ENCODE measurements at places on chromosomes 5 and 9.

DNA sequence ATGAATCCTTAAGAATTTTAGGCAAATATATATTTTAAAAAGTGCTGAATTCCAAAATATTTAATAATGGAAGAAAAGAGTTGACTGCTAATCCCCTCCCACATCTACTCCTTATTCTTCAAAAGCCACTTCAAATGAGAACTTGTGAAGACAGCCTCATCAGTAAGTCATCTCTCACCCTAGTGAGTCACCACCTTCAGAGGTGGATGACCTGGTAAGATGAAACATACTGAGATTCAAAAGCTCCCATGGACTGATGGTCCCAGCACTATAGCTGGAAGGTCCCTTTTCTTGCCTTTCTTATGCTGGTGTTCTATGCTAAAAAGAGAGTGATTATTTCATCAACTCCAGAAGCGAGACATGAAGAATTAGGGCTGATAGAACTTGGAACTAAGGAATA is 37.8 kb upstream of the SPDL1 start:
- no peak for DNase-seq

GRCh38 chr5:90855296-90856010 is 296.9 kb downstream of the ADGRV1 start:
- DNase-seq, result no peak

DNA sequence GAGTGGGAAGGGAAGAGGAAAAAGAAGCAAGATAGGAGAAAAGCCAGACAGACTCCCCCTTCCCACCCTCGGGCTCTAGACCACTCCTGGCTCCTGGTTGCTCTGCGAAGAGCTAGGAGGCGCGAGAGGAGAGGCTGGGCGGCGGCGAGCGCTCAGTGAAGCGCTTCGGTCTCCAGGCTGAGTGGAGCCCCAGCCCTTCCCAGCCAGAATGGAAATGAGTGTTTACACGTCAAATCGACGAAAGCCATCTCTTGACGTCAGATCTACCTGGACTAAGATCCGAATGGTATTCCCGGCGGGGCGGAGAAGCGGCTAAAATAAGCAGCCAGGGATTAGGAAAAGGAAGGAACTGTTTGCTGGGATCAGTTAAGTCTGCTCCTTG is at the start of gene PCSK1:
Gene PCSK1, minus strand, starts transcription at position 183 of the 382 bp plus-strand sequence. CDS start 206 bp downstream, outside the sequence.
- no peak for DNase-seq

DNA sequence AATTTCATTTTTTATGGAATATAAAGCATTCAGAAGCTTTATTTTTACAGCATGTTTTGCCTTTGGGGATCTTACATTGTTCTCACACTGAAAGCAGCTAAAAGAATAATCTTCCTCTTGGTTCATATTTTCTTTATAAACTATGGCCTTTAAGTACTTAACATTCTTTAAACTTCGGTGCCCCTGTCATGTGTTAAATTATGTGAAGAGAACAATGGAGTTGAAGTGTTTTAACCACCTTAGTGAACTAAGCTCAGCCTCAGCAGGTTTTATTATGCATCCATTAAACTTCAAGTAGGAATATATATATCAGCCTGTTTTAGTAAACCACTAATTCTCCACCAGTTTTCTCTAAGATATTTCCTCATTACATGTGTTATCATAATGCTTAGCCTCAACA is 371.4 kb upstream of the CDH18 start:
- DNase-seq, result no peak

DNA sequence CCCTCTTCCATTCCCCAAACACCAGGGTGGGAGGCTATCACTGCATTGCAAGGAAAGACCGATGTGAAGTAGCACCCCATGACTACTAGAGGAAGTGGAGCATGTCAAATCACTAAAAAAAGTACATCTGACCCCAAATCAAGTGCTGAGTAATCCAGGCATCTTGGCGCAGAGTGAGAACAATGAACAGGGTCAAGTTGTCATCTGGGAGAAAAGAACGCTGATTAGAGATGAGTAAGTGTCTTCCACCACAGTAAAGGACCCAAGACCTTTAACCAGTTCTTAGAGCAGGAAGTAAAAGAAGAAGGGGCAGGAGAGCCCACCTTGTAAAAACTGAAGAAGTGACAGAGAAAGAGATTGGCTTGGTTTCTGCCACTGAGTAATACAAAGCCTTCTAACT is 75.0 kb upstream of the RAD23B start:
- no peak for DNase-seq

GRCh38 chr9:111467778-111468367 is 16.3 kb downstream of the ECPAS start:
- no peak for DNase-seq

- no peak for DNase-seq
These were observed 49.3 kb upstream of the PPARGC1B start for GRCh38 chr5:149680810-149681221.

DNA sequence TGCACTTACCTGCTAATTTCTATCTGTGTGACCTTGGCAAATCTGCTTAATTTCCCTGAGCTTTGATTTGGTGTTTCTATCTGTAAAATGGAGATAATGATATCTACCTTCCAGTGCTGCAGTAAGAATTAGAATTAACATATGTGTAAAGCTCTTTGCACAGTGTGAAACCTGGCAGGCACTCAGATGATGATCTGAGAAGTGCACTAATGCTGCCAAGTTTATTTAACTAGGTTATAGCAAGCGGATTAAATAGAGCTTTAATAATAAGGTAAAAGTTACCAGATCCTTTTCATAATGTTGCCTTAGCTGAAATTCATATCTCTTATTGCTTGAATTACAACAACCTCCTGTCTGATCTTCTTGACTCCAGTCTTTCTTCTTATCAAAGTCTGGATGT is 315.3 kb upstream of the CD180 start:
- DNase-seq, result no peak

DNA sequence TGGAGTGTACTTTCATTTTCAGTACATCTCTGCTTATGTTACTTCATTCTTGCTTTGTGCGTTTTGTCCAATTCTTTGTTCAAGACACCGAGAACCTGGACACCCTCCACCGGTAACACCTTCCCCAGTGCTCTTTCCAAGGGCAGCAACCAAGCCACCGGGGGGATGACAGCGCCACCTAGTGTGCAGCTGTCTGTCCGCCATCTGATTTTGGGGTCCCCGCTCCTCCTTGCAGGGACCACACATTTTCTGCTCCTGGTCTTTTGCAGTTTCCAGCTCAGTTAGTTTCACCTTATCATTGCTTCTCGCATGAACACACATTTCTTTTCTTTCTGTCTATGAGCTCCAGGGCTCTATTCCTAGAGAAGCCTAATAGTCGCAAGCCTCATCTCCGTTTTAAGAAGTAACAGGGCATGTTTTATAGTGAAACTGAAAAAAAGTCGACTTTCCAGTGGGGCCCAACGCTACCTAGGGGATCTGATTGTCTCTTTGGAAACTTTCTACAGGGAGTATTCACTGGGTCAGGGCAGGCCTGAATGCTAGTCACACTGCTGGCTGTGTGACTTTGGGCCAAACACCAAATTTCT is 152.1 kb downstream of the FSTL4 start:
- DNase-seq, result no peak

- DNase-seq, result no peak
These were observed 4.9 kb upstream of the MAPK9 start for GRCh38 chr5:180296771-180297170.

- peak; percentile 70 for DNase-seq
These were observed 8.7 kb upstream of the TMED7 start for GRCh38 chr5:115634343-115635132.

GRCh38 chr5:59206132-59206581 is 623.3 kb downstream of the RAB3C start:
- no peak for DNase-seq

- DNase-seq, result no peak
These were observed 238.0 kb downstream of the ENC1 start for GRCh38 chr5:74402553-74402952.

GRCh38 chr5:30500513-30500912 is 693.0 kb upstream of the CDH6 start:
- DNase-seq, result no peak

DNA sequence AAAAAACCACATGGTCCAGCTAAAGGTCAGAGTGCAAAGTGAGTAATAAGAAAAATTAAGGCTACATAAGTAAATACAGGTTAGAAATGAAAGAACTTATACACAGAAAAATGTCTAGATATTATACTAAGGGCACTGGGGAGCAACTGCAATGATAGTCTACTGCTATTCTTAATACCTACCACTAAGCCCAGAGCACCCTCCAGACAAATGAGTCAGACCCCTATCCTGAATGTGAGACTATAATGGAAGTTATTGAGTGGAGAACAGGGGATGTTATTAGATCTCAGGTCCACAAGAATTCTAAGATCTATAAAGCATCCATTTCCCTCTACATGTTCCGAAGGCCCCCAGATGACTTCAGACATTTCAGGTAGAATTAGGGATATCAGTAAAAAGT is 438.3 kb downstream of the PRELID2 start:
- DNase-seq, result no peak

DNA sequence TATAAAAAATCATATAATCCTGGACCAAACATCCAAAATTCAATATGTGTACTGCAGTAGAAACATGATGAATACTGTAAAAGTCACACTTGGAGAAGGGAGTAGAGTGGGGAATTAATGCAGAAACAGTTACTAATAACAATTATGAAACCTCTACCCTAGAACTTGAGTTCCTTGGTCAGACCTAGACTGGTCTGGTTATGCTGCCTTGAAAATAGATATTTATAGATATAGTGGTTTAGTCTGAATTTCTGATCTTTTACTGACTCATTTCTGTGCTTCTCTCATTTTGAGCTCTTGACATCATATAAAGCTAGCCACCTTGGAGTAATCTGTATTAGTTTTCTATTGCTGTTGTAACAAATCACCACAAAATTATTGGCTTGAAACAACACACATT is 808.7 kb upstream of the CDH10 start:
- DNase-seq, result no peak

GRCh38 chr5:143180751-143181150 is 222.7 kb downstream of the NR3C1 start:
- DNase-seq, result no peak

DNA sequence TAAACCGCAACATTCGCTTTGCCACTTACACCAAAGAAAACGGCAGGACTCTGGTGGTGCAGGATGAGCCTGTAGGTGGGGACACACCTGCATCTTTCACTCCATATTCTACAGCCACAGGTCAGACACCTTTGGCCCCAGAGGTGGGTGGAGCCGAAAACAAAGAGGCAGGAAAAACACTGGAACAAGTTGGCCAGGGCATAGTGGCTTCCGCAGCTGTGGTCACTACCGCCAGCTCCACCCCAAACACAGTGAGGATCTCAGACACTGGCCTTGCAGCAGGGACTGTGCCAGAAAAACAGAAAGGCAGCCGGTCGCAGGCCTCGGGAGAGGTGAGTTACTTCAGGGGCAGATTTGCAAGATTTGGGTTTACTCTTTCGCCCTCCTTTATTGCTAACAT is 33.8 kb downstream of the KDM3B start:
- no peak for DNase-seq

GRCh38 chr5:140342896-140343295 is 3.5 kb downstream of the HBEGF start:
- no peak for DNase-seq

- DNase-seq, result no peak
These were observed 586.5 kb upstream of the PTPRD start for GRCh38 chr9:11199335-11199734.

- DNase-seq, result no peak
These were observed 99.4 kb downstream of the RMI1 start for GRCh38 chr9:84079994-84080393.

DNA sequence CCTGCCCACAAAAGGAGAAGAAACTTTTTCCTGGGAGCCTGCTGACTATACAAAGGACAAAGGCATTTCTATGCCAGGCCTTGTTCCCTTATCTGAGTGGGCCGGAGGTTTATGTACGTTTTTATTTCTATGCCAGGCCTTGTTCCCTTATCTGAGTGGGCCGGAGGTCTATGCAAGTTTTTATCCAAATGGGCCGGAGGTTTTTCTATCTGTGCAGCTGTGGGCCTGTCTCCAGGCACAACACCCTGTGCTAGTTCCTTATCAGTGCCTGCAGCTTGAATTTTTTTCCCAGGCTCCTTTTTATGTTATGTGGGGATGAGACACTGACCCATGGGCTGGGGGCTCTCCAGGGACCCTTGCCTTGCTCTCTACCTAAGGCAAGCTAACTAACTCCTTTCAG is 5.5 kb downstream of the SLC25A2 start:
- no peak for DNase-seq

DNA sequence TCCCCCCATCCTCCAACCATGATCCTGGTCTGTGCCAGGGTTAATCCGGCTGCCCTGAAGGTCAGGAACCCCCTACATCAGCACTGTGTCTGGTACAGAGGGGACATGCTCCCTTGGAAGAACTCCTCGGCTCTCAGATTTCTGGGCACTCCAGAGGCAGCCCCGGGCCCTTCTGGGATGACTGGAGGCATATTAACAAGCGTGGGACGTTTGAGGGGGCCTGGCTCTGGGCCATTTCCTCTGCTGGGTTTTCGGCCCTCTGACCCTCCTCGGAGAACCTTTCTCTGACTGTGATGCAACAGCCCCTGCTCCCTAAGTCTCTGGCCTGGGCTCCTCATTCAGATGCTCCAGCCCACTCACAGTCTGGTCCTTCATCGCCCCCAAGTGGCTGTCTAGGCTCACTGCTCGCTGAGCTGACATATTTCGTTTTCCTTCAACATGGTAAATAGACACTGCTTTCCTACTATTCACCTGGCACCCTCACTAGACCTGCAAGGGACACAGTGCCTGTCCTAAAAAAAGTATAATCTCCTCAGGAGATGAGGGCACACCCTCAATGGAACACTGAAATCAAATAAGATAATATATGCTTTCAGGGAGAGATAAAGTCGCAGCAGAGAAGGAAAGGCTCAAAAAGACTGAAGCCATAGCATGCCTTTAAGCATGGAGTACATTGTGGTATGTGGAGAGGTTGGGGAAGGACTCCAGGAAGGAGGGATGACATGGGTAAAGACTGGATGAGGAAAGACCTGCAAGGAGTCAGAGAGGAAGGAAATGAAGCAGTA is 404.7 kb upstream of the TRPC7 start:
- no peak for DNase-seq

DNA sequence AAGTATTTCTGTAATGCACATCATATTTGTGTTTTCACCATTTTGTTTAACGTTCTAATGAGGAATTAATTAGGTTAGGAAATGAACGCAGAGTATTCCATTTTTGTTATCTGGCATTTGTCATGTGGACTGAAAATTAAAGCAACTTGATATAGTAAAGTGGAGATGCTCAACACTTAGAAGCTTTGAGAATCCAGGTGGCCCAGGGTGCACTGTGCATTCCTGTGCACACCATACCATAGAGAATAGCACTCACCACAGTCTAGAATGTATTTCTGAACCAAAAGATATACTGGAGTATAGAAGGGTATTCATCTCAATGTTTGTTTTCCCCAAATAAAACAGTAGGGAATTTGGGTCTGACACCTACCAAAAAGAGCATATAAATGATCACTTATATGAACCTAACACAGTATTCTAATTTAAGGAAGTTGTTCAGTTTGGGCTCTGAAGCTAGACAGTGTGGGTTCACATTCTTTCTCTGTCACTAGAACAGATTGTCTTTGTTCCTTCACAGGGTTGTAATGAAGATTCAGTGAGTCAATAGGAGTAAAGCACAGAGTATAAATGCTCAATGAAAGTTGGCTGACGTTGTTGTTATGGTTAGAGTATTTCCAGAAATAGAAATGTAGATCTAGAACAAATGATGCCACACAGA is 125.6 kb upstream of the DMRT1 start:
- no peak for DNase-seq

Data from stimulated activated CD8-positive, alpha-beta memory T cell treated with anti-CD3 and anti-CD28 coated beads, Interleukin-2, amount 100 ng/mL, for 1 hour (primary cell).